AG09319 (cell line): ENCODE measurements at places on chromosomes 4 and X.

DNA sequence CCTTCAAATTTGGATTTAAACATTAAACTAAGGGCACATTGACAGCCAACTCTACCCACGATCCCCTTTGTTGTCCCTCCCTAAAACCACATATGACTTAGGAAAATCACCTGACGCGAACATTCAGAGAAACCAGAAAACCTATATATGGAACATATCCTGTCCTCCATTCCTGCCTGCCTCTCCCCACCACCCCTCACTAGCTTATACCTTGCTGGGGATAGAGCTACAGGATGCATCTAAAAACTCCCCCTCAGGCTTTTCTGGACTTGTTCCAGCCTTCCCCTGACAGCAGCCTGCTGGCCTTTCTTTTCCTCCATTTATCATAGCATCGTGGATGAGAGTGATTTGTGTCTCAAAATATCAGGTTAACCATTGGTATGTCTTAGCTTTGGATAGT, 8.8 kb downstream of the STK26 start:
- no peak for DNase-seq

GRCh38 chrX:136577552-136577951, 45.5 kb downstream of the VGLL1 start:
- no peak for DNase-seq

- DNase-seq = peak; percentile 37
These were observed 220.1 kb upstream of the STK26 start for GRCh38 chrX:131802836-131803626.

DNA sequence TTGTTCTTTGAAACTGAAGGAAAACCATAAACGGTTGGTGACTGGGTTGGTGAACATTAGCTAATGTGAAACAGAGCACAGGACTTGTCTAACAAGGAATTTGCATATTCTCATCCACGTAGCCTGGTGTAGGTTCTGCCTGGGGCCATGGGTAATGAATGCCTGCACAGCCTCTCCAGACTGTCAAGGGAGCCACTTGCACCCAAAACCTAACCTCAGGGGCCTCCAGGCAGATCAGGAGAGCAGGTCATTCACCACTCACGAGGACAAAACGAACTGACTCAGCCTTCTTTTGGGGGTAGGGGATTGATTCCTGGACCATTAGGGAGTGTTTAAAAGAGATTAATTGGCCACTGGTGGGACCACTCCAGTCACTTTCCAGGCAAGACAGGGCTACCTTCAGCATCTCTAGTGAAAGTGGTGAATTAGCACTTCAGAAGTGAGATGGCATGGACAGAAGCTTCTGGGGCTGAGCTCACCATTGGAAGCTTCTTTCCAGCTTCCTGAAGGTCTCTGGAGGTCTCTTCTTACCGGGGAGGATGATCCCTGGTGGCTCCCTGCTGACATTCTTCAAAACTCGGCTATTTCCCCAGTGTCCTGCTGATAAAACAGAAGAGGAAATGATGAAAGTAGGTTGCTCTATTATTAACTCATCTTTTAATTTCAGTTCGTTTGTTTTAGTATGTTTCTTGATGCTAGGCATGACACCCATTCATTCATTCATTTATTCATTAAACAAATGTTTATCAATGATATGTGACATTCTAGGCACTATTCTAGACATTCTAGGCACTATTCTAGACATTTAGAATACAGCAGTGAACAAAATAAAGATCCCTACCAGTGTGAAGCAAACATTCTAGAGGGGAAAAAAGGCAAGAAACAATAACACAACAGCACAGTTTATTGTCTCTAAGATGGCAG, 104.5 kb upstream of the LNX1 start:
- DNase-seq = no peak

DNA sequence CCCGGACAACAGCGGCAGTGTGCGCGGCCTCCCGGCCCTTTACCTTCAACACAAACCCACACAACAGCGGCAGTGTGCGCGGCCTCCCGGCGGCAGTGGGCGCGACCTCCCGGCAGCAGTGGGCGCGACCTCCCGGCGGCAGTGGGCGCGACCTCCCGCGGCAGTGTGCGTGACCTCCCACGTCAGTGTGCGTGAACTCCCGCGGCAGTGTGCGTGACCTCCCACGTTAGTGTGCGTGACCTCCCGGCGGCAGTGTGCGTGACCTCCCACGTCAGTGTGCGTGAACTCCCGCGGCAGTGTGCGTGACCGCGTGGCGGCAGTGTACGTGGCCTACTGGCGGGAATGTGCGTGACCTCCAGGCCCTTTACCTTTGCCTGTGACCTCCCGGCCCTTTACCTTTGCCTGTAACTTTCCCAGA, 576.6 kb upstream of the FRG1 start:
- no peak for DNase-seq

DNA sequence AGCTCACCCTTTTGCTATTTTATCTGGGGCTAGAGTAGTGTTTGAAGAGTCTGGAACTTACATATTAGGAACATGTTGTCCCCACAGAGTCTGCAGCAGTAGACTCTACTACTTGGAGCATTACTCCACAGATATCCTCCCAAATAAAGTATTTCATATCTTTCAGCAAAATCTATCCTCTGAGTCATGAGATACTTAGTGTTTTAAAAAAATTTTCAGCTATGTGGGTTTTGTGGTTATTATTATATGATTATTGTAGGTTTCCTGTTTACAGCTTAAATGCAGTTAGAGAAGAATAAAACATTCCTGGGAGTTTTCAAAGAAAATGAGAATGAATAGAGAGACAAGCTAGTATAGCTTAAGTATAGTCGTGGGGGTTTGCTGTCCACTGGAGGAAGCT, 30.9 kb downstream of the PAGE2 start:
- DNase-seq = no peak

- DNase-seq = no peak
These were observed 2705.8 kb downstream of the PCDH7 start for GRCh38 chr4:33425936-33426335.

GRCh38 chr4:122412547-122412946, 33.7 kb downstream of the ADAD1 start:
- no peak for DNase-seq

GRCh38 chr4:118226311-118227010, 126.3 kb downstream of the PRSS12 start:
- no peak for DNase-seq

DNA sequence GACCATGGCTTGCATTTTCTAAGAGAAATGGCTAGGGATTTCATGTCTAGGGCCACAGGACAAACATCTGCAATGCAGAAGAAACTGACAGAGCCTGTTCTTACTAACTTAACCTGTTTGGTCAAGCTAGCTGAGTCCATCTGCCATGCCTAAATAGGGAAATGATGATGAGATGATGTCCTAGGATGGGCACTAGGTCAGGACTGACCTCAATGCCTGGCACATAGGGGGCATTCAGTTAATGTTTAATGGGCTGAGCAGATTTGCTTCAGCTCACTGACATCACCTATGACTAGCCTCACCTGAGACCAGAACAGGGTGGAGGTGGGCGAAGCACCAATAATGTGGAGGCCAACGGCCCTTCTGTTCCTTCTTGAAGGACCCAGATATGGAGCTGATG, 174.2 kb upstream of the SCML1 start:
- DNase-seq = no peak

DNA sequence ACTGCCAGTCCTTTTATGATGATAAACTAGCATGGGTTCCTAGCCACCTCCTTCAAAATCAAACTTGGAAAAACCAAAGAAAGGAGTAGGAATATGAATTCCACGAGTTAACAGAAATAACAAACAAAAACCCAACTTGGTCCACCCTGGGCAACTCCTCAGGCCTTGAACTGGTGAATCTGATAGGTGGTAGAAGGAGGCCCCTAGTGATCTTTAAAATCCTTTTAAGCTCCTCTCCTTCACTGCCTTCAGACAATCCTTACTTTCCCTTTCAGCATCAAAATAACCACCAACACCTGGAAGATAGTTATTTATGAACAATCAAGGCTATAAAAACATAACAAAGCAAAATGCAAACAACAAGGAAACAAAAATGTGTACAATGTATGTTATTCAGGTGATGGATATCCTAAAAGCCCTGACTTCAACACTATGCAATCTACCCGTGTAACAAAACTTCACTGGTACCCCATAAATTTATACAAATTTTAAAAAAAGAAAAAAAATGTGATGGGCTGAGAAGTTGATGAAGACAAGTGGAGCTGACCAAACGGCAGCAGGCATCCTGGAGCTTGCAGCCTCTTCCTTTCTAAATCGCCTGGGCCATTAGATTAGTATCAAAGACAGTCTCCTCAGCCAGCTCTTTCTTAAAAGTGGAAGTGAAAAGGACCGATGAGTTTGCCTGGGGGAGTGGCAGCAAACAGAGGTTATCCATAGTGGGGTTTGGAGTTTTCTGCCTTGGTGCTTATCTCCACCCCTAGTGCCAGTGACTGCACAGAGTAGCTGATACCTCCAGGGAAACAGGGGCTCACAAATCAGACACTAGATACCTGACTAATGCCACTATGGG, 179.6 kb downstream of the TMA16 start:
- DNase-seq = no peak

DNA sequence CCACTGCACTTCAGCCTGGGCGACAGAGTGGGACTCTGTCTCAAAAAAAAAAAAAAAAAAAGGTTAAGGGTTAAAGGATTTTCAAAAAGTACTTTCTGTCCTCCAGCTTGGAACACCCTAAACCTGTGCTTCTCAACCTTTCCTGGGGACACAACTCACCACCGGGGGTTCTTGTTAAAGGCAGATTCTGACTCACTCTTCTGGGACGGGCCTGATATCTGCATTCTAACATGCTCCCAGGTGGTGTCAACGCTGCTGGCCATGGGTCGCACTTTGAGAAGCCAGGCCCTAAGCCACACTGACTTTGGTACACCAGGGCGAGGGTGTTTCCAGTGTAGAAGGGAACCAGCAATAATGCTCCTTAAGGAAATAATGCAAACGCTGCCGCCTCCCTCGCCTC, 46.1 kb downstream of the AFAP1 start:
- no peak for DNase-seq

DNA sequence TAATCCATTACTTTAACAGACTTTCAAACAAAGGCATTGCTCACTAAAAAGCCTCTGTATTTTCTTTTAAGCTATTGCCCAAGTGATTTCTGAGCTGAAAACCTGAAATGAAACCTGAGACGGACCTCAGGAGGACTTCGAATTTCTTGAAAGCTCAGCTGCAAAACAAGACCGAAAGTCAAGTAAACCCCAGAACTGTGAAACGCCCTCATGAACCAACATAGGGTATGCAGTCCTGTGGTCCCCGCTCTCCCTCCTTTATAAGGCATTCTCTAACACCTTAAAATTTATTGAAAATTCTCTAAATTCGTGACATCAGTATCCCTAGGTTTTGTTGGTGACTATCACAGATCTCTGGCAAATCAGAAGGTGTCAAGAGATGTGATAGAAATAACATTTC, 91.8 kb downstream of the SHISA3 start:
- no peak for DNase-seq

DNA sequence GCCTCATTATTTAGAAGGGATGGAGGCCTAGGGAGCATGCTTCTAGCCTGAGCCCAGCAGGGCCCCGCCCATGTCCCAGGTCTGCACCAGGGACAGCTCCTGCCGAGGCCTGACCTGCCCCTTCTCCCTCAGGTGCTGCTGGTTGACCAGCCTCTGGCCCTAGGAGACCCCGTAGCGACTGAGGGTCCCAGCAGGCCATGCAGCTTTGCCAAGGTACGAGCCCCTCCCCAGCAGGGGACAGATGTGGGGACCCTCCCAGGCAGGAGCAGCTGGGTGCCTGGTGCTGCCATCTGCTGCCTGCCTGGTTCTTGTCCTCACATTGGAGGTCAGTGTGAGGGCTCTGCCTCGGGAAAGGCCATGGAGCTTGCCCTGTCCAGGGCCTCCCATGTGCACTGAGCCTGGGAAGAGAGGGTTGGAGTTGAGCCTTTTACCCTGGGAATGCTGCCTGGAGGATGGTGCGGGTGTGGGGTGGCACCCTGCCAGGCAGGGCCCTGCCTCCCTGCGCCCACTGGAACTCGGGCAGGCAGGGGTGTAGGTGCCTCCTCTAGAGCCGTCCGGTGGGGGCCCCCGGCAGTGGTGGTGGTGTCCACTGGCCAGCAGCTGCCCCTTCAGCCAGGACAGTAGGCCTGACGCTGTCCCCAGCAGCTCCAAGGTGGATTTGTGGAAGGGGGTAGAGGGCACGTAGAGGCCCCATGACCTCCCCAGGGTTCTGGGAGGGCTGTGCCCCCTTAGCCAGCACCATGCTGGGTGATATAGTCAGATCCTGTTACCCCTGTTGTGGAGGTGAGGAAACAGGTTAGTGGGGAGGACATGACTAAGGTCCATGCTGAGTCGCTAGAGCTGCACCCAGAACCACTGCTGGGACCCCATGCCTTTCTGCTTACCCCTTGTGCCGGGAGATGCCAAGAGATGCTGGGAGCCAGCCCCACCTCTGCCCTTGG, 2.2 kb upstream of the MSANTD1 start:
- DNase-seq = no peak

GRCh38 chr4:78650106-78651024, 98.8 kb downstream of the ANXA3 start:
- no peak for DNase-seq

DNA sequence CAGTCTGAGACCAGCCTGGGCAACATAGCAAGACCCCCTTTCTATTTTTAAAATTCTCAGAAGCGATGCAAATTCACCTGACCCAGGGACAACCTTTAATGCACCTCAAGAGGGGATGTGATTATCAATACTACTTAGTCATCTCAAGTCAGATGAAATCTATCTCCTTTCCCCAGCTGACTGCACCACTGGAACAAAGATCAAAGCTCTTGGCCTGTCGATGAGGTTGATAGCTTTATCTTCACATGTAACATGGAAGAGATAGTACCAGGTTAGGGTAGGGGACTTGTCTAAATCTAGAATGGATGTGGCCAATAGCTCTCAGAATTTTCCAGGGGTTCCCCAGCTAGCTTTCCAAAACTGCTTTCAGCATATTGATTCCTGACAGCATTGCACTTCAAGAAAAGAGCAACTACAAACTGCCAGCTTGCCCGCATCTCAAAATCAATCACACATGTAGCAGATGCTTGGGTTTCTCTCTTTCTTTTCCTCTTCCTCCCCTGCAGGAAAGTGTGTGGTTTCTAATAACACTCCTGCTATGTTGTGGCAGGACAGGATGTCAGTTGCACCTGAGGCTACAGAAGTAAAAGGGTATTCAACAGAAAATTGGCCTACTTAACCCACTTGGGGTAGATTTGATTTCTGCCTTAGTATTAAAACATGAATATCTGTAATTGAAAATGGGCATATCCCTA, 12.2 kb upstream of the TMEM164 start:
- no peak for DNase-seq

DNA sequence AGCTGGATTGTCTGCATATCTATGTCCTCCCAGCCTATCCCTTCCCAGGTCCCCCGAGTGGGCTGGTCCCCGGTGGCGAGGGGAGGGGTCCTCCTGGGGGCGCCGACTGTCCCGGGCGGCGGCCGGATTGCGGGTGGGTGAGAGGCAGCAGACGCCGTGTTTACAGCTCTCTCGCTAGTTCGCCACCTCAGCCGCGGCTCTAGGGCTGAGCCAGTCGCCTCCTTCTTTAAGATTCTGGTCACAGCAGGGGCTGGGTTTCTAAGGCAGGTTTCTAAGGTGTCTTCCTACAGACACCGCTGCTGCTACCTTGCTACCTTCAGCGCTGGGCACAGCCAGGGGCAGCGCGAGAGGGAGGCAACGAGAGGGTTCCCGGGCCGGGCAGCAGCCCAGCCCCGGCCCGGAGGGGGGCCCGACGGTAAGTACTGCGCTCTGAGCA, 57.2 kb downstream of the FRMPD3 start:
- no peak for DNase-seq
